ENCODE measurements at places on chromosomes 2 and 18.

DNA sequence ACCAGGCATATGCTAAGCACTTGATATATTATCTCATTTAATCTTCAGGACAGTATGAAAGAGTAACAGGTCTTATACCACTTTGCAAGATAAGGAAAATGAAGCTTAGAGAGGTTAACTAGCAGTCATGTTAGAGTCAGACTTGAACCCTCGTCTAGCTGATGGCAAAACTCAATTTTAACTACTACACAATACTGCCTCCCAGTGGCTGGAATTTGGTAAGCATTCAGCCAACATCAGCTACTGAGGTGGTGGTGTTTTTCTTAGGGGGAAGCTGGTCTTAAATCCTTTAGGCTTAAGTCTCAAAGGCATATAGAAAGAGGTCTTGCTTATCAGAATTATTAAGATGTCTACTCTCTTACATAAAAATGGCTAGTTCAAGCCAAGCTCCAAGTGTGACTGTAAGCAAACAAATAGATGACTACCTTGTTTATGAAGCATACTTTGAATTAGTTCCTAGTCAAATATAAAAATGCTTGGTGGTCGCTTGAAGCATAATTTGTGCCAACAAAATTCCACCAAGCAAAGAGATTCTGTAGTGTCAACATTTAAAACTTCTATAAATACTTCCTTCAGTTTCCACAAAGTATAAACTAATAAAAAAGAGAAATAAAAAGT, 325.4 kb upstream of the FIGN start:
- DNase-seq, result no peak

DNA sequence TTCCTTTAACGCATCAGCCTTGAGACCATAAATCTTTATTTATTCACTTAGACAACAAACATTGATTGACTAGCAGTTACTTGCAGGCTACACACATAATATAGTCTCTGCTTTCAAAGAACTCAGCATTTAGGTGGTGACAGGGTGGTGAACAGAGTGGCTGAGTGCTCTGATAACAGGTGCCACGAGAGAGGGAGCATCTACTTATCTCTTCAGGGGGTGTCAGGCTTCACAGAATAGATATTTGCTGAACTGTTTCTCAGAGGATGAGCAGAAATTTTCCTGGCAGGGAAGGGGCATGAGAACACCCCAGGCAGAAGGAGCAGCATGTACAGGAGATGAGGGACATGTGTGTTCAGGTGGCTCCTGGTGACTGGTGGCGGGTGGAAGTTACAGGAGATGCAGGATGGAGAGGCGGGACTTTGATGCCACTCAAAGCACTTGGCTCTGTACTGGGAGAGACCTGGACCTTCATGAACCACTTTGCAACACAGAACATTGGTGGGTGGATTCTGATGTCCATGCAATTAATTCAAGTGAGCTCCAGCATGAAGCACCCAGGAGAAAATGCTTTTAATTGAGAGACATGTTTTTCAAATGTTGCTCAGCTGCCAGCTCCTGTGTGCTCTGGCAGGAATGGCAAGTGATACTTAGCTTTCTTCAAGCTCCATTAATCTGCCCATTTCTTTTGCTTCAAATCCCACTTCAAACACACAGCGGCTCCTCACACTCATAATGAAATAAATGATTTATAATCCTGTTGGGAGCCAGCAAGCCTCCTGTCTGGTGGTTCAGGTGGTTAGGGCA, 248.9 kb downstream of the MYCN start:
- no peak for DNase-seq

- no peak for DNase-seq
Measured at GRCh38 chr18:5975111-5976002, 80.0 kb upstream of the TMEM200C start.

DNA sequence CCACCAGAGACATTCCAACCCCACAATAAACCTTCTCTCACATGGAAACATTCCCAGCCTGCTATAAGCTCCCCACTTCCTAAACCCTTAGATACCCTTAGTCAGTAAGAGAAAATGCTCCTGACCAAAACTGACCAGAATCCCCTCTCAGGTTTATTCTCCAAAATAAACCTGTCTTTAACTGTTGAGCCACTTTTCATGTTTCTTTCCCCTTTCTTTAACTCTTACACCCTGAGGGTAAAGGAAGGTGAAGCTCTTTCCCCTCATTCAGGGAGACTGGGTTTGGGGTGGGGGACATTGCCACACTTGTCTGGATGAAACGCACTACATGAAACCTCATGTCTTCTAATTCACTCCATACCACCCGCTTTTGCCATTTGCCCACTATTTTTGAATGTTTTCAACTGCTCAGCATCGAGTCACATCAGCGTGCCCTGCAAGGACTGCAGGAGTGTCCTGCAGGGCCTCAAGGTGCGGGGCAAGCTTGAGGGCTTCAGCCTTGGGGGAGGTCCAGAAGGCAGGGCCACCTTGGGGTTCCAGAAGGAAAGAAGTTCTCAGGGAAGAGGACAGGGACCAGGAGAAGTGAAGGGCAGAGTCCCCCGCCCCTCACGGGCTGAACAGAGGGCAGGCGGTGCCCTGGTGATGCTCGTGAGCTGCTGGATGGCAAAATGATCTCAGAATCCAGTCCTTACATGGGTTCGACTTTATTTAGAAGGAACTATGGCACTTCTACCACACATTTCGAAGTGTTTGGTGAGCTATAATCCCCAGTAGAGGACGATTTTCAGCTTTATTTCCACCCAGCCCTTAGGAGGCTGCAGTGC, 4.2 kb upstream of the SP140L start:
- DNase-seq, result no peak

DNA sequence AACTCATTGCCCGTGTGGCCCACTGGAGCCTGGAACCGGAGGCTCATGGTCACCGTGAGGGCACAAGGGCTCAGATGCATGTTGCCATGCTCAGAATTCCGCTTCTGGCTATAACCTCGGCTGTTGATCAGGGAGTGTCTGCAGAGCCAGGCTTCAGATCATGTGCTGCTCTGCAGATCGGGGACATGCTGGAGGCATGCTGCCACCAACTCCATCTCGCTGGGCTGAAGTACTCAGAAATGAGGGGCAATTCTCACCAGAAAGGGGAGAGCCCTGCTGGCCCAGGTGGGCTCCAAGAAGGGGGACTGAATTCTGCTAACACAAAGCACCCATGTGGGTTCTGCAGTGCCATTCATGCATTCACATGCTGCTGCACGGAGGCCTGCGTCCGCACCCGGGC, 269.2 kb upstream of the PXDN start:
- no peak for DNase-seq

- DNase-seq, result no peak
Measured at GRCh38 chr2:223688094-223688835, 86.1 kb upstream of the SCG2 start.

- DNase-seq, result no peak
Measured at GRCh38 chr2:205822579-205822978, 140.3 kb downstream of the NRP2 start.

- DNase-seq, result no peak
Measured at GRCh38 chr18:39238981-39239660, 1673.5 kb upstream of the CELF4 start.

GRCh38 chr18:27109451-27109850, 75.7 kb downstream of the CHST9 start:
- no peak for DNase-seq

DNA sequence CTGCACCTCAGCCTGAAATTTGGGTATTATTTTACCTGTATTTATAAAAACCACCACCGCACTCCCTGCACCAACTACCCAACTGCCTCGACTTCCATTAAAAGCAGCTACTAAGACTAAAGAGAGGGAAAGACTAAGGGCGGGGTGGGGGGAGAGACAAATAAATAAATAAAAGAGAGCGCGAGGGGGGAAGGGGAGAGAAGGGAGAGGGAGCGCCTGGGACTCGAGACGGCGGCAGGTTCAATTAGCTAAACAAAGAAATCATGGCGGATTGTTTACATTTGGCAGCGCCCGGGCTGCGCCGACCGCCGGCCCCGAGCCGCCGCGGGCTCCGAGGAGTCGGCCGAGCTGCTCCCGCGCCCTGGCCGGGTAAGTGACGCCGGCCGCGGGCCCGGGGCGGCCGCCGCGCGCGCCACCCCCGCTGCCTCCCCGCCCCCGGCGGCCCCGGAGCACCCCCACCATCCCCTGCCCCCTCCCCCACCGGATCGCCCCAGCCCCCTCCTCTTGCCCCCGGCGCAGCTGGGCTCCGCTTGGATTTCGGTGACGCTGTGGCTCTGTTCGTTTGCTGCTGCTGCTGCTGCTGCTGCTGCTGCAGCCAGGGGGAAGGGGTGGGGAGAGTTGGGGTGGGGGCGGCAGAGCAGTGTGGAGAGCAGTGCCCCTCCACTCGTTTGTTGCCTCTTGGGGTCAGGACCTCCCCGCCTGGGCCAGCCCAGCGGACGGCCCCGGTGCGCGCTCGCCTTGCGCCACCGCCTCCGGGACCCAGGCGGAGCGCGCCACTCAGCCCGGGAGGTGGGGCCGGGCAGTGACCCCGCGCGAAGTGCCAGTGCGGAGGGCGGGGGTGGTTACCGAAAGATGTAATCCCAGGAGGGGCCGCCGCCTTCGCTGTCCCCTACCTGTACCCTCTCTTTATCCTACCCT, 187.2 kb upstream of the FANCL start:
- DNase-seq, result no peak

GRCh38 chr2:5751873-5752482, 59.8 kb downstream of the SOX11 start:
- no peak for DNase-seq

- no peak for DNase-seq
Measured at GRCh38 chr2:5692561-5693286, 540 bp downstream of the SOX11 start.

- no peak for DNase-seq
Measured at GRCh38 chr2:166375195-166375735, 479 bp downstream of the SCN9A start.

DNA sequence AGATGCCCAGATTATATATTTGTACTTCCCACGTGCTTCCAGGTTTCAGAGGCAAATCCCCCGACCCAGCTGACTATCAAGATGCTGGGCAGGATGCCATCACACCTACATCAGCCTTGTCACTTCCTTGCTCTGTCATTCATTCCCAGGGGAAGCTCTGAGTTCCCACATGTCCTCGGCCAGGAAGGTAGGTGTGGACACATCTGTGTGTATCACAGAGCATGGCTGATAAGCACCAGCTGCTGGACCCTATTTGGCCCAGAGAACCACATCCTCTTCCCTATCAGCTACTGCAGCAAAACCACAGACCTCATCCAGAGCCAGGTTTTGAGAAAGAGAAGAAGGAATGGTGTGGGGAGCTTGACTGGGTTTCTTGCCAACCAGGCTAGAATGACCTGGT, 31.9 kb upstream of the ITGA6 start:
- DNase-seq, result peak; percentile 88

DNA sequence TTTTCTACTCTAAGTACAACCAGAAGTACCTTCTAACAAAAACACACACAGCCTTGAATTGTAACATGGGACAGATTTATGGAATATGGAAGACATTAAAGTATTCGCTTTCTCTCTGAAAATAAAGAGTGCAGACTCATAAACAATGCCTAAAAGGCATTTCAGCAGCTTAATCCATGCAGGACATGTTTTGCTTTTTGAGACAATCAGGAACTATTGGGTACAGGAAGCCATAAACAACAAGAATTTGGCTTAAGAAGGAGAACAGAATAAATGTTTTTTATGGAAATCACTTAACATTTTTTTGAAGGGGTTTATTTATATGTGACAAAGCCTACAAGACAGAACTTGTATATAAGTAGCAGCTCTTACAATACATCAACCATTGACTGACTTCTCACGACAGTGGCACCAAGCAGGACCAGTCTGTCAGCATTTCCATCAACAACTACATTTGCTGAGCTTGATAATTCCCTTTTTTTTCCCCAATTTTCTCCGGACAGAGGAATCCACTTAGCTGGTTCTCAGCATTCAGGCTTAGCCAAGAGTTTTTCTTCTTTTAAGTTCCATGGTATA, 140.1 kb downstream of the EXOC6B start:
- DNase-seq, result no peak

DNA sequence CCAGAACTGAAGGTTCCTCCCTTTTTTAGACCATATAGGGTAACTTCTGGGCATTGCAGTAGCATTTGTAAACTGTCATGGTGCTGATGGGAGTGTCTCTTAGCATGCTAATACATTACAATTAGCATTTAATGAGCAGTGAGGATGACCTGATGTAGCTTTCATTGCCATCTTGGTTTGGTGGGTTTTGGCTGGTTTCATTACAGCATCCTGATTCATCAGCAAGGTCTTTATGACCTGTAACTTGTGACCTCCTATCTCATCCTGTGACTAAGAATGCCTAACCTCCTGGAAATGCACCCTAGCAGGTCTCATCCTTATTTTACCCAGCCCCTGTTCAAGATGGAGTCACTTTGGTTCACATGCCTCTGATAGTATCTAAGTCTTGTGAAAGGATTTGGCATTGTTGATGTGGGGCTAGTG, 159.0 kb downstream of the TMX3 start:
- DNase-seq, result no peak

DNA sequence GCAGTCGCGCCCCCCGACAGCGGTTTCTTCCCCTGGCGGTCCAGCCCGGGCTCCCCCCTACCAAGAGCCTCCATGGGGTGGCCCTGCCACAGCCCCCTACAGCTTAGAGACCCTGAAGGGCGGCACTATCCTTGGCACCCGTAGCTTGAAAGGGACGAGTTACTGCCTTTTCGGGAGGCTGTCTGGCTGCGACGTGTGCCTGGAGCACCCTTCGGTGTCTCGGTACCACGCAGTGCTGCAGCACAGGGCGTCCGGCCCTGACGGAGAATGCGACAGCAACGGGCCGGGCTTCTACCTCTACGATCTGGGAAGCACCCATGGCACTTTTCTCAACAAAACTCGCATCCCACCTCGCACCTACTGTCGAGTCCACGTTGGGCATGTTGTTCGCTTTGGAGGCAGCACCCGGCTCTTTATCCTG, 475 bp downstream of the SLC4A1AP start:
- DNase-seq, result no peak

DNA sequence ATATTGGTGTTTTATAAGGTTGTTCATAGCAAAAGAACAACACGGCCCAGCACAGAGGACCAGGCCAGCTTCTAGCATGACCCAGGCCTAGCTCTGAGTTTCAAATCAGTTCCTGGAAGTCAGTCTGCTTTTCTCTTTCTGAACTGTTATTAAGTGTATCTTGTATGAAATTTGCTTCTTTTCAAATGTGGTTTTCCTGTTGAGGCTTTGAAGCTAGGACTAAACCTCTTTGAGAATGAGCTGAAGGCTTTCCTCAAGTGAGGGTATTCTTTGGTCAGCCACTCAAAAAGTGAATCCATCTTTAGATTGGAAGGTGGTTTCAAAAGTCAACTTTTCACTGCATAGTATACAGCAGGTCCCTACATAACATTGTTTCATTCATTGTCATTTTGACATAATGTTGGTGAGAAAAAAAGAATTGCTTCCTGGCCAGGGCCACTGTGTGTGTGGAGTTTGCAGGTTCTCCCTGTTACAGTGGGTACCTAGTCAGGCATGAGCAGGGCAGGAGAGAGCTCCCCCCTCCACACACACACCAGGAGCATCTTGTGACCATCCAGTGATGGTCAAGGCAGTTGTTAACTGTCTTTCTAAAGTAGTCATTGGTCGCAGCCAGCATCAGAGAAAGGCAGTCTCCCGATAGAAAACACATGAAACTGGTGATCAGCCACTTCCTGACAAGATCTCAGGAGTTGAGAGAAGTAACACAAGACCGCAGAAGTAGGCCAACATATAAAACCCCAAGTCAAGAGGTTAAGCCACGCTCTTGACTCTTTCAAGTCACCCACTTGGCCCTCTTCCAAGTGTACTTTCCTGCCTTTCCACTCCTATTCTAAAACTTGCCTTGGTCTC, 6.7 kb upstream of the ACAA2 start:
- no peak for DNase-seq

GRCh38 chr2:150232871-150233270, 254.6 kb downstream of the RND3 start:
- DNase-seq, result no peak

All from GDM1 (cell line).